ENCODE measurements at places on chromosomes 4 and X. TPM values are rescaled to one million over a fixed set of nuclear protein-coding genes. Genes with fewer than 3 reads are reported as not detected.
A peak's percentile ranks its signal among the peaks of the same experiment; 100 is the strongest.

DNA sequence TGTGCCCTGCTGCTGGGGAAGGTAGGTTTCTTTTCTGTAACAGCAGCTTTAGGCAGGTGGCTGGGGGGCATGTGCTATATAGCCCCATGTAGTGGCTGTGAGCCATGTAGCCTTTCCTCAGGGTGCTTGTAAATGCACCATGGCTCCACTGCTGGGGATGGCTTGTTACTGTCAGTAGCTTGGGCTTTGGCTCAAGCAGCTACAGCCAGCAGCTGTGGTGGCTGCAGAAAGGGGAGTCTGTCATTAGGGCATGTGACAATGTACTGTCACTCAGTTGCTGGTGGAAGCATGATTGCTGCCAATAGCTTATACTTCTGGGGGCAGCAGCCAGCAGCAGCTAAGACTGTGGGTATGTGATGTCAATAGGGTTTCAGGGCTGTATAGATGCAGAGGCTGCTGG lies 33.9 kb upstream of the DDIT4L start:
- DNase-seq = no peak

DNA sequence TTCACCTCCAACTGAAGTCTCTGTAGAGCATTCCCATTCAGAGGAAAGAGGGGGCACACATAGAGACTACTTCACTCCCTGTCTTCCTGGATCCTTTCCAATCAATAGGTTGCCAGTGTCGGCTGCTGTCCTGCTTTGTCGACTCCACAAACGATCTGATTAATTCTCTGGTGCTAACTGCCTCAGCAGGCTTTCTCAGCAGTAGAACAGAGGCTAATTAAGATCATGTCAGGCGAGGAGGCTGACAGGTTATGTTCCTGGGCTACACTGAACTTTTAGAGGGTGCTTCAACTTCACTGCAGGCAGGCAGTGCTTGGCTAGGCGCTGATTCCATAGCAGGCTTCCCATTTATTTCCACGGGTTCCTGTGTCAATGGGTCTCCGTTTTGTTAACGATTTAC lies 79.2 kb downstream of the GRIA3 start:
- DNase-seq = no peak

GRCh38 chr4:111323496-111323895 lies 700.6 kb upstream of the PITX2 start:
- peak; percentile 81 for DNase-seq

- DNase-seq = peak; percentile 60
Observed at GRCh38 chrX:15242899-15243555, 26.9 kb downstream of the ASB9 start.

Gene MAPK10
- total RNA-seq = 69.6 TPM

Gene CRMP1
- not detected for total RNA-seq

Gene ODAM
- not detected for total RNA-seq

DNA sequence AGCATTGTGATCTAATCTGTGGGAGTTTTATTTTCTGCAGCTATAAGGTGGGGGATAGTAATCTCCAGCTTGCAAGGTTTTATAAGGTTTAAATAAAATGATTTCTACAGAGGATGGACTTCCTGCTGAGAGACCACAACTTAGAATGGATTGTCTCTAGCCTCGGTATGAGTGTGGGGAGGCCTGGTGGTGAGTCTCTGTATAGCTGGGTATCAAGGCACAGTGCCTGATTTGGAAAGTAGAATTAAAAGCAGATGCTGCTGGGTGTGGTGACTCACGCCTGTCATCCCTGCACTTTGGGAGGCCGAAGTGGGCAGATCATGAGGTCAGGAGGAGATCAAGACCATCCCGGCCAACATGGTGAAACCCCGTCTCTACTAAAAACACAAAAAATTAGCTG lies 162.0 kb upstream of the GATB start:
- peak; percentile 4 for DNase-seq

DNA sequence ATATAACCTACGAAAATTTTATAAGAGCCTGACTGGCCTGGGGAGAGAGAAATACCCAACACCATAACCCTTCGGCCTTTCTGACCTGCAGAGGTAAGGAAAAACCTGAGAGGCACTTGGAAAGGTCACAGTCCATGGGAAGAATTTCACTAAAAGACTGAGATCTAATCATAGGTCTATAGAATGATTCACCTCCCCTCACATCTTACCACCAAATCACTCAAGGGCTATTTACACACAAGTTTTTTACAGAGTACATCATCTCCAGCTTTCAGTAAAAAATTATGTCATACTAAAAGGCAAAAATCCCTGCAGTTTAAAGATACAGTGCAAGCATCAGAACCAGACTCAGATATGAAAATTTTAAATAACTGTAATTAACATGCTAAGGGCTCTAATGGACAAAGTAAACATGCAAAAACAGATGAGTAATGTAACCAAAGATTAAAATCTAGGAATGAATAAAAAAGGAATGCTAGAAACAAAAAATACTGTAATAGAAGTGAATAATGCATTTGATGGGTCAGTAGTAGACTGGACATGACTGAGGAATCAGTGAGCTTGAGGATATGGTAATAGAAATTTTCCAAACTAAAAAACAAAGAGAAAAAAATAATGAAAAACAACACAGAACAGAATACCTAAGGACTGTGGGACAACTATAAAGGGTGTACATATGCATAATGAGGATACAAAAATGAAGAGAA lies 32.1 kb upstream of the SLC16A2 start:
- DNase-seq = no peak

DNA sequence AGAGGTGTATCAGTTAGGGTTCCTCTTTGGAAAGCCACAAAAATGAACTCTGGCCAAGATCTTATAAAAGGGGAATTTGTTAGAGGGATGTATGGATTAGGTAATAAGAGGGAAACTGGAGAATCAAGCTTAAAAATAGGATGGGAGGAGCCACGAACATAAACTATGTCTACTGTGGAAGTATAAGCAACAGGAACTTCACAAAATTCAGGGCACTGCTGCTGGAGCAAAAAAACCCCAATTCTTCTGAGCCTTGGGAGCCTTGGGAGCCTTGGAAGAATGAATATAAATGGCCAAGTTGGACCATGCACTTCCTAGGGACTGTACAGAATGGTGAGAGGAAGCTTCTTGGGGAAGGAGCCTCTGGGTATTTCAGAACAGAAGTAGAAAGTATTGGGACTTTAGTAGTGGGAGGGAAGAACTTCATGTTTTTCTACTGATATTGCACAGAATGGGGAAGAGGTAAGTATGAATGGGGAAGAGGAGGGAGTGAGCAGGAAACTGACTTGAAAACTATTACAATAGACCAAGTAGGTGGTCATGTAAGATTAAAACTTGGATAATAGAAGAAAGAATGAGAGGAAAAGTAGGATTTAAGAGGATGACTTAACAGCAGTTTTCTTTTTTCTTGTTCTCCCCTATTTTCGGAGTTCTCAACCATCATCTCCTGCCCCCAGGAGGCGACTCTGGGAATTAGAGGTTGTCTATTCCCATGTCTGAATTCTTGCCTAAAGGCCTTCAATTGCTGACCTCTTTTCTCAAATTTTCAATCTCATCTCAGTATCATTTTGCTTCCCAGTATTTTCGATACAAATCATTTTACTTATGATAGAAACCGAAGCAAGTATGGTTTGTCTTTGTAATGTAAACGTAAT lies 44.4 kb upstream of the TAPT1 start:
- DNase-seq = no peak

- DNase-seq = no peak
Observed at GRCh38 chr4:122616915-122617596, 3.8 kb downstream of the IL21 start.

DNA sequence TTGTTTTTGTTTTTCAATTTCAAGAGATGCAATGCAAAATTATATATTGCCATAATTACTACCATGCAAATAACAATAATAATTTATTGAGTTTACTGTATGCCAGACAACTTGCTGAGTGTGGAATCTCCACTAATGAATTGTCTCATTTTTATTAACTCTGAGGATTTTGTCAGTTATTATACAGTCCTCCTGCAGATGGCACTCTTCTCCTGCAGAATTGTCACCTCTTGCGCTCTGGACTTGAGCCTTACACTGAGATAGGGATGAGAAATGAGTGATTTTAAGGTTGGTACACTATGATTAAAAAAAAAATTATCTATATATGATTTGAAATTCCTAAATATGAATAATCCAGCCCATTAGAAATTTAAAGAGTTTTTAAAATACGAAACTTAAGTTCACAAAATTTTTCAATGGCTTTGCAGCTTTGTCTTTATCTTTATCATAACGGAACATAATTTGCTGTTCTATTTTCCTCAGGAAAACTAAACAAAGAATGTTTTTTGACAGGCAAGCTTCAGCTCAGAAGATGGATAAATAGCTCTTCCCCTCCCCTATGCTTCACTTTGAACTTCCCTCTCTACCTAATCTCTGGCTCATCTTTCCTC lies 12.7 kb upstream of the PAQR3 start:
- peak; percentile 61 for DNase-seq

Gene ADGRL3
- total RNA-seq = 7.9 TPM

- DNase-seq = peak; percentile 91
Observed at GRCh38 chr4:169810325-169811323, 52.9 kb upstream of the HPF1 start.

DNA sequence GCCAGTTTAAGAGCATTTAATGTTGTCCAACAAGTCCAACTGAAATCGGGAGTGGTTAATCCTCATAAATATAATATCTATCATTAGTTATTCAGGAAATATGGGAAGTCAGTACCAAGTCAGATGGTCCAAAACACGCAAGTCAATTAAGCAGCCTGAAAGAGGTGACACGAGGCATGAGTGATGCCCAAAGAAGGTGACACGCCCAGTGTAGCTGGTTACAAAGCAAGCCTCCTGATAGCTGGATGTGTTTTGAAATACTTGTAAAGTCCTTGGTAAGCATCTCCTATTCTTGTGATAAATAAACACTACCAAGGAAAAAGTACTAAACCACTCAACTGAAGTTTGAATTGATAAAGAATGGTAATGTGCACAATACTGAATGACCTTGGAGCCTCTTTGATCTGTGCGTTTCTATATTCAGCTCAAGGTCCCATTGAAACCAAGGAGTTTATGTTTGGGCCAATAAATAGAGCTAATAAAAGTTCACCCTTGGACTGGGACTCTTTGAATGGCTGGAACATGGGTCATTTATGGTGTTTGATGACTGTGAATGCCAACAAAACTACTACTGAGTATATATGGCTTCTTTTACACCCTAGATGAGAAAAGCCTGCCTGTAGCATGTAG lies 93.2 kb upstream of the KLF3 start:
- DNase-seq = no peak

DNA sequence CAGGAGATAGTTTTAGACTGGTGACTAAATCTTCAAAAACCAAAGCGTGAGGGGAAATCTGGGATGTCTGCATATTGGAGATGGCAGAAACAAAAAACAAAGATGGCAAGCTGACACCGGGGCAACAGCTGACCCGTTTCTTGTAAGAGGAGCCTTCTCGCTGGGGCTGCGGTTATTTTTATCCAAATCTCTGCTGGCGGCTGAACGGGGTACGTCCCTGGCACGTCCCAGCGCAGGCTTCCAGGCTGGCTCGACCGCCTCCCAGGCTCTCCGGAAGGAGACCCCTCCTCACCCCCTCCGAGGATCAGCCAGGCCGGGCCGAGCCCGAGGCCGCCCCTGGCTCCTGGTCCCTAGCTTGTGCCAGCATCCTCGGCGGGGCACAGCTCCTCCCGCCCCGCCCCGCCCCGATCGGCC lies 403 bp downstream of the SGCB start:
- DNase-seq = peak; percentile 48

DNA sequence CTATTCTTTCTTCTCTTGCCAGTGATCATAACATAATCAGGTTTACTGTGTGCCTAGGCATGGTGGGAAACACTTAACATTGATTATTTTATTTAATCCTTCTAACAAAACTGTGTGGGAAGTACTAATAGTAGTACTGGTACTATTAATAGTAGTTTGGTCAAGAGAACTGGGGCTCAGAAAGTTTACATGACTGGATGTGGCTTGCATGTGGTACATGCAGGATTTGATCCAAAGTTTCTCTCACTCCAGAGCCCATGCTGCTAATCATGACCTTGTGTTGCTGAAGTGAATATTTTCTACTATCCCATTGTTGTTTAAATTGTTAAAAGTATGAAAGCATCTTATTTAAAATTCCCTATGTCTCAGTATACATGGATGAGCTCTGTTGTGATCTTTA lies 78.4 kb downstream of the TMEM164 start:
- peak; percentile 4 for DNase-seq

GRCh38 chrX:2828344-2828958 lies at the start of gene GYG2:
GYG2 (plus strand) TSS chrX:2828930; CDS start chrX:2830189, 1,259 bp downstream.
- peak; percentile 22 for DNase-seq

Gene JCHAIN
- 18.2 TPM for total RNA-seq

- DNase-seq = no peak
Observed at GRCh38 chr4:7433376-7434140, 1.2 kb downstream of the PSAPL1 start.

- no peak for DNase-seq
Observed at GRCh38 chr4:56326363-56326762, 60.9 kb downstream of the AASDH start.

DNA sequence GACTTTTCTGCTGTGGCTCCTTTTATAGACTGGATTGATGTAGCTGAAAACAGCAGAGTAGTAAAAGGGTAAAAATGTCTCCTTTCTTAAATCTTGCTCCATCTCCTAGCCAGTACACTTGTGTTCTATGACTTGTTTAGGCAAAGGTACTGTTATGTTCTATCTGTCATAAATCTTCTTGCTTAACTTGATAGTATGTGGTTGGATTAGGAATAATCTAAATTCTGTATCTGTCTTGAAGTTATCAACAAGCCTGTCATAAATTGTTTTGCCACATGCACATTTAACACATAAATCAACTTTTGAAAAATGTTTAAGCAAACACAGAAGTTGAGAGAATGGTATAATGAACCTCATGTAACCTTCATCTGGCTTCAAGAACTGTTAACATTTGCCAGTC lies 157.0 kb downstream of the FRAS1 start:
- DNase-seq = no peak

- DNase-seq = no peak
Observed at GRCh38 chr4:41579043-41579442, 41.1 kb downstream of the LIMCH1 start.

All from fibroblast of the aortic adventitia (primary cell).